MG63 (cell line): ENCODE measurements at places on chromosomes 4 and X.

DNA sequence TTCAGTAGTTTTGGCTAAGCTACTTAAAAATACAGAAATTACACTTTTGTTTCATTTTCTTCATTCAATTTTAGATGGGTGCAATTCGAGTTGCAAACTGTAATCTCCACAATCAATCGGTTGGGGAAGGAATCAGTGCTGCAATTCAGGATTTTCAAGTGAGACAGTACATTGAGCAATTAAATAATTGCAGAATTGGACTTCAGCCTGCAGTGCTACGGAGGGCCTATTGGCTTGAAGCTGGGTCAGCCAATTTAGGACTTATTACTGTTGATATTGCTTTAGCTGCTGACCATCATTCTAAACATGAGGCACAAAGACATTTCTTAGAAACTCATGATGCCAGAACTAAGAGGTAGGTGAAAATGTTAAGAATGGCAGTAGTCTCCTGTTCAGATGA lies 77.7 kb downstream of the BLTP1 start:
- no peak for DNase-seq

GRCh38 chr4:88693792-88694191 lies 3.8 kb downstream of the NAP1L5 start:
- DNase-seq, result no peak

GRCh38 chr4:25448379-25449109 lies 71.5 kb downstream of the ANAPC4 start:
- DNase-seq, result peak; percentile 15

- peak; percentile 73 for DNase-seq
These were observed at the start of gene CAMK2D for GRCh38 chr4:113761620-113762185. TSS of gene CAMK2D (minus strand) at chr4:113761738. CDS start at chr4:113761068, 670 bp downstream.
